ENCODE measurements at places on chromosomes 13 and 19.

DNA sequence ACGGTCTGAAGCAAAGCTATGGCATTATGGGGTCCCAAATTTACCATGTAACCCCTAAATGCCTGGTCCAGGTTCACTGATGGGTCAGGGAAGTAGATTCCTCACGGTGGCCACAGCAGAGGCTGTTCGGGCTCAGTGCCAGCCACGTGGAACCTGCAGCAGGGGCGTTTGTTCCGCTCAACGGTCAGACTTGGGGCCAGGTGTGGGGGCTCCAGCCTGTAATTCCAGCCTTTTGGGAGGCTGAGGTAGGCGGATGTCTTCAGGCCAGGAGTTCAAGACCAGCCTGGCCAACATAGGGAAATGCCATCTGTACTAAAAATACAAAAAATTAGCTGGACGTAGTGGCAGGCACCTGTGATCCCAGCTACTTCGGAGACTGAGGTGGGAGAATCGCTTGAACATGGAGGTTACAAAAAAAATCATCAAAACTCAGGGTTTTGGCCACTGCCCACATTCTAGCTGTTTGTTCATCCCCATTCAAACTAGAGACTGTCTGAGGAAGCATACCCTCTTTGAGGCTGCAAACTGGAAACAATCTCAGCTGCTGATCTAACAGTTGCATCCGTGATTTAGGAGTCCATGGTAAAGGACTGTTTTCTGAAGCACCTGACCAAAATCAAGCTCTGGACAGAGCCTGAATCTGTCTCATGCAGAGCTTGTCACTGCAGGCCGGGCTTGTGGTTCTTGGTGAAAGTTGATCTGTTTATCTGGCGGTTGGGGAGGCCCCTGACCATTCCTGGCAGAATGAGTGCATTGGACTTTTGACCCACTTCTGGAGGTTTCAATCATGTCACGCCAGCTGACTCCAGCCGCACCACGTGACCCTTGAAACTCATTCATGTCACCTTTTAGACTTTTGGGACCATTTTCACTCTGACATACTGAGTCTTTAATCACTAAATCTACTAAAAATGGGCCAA, 30.2 kb upstream of the ZNF331 start:
- DNase-seq: no peak

GRCh38 chr13:26378116-26378515, 124.2 kb downstream of the CDK8 start:
- DNase-seq: no peak

DNA sequence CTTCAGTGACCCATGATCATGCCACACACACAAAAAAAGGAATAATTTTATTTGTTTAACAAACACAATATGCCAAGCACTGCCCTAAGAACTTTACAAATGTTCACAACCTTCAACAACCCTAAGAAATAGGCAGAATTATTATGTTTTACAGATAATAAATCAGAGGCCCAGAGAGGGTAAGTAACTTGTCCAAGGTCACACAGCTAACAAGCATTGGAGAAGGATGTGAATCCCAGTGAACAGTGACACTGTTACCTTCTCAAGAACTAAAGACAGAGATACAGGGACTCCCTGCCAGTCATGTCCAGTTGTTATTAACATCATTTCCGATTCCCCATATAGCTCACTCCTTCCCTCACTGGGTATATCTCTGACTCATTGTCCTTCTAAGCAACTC, 13.6 kb downstream of the CEACAM20 start:
- DNase-seq: no peak

- no peak for DNase-seq
These were observed 421.9 kb upstream of the ARGLU1 start for GRCh38 chr13:106989876-106990275.

DNA sequence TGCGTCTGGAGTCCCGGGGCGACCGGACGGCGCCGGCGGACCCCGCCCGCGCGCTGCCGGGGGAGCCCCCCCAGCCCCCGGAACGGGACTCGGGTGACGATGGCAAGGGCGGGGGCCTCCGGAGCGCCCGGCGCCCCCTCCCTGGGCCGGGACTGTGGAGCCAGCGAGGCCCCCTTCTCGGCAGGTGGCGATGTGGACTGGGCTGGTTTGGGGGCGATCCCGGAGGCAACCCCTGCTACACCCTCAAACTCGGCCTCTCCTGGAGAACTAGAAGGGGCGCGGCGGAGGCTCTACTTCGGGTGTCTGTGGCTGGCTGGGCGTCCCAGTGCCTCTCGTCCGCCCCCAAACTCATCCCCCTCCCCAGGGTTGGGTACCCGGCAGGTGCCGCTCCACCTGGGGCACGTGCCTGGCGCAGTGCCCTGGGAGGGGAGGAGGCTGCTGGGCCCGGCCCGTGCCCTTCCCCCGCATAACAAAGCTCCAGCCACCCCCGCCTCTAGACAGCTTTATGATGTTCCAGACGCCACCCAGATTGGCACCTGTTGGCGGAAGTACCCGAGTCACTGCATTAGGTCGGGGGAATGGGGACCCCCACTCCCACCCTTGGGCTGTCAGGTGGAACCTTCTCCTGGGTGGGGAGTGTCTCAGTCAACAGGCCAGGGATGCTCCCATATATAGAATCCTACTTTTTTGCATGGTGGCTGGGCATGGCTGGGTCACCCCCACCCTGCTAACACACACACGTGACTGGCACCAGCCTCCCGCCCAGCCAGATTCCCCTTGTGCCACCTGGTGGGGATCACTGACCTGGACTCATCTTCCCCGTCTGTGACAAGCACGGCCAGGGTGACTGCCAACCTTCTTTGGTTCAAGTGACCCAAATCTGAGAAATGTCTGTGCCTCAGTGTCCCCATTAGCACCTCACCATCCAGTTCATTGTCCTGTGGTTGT, 722 bp downstream of the PKN1 start:
- DNase-seq: no peak

DNA sequence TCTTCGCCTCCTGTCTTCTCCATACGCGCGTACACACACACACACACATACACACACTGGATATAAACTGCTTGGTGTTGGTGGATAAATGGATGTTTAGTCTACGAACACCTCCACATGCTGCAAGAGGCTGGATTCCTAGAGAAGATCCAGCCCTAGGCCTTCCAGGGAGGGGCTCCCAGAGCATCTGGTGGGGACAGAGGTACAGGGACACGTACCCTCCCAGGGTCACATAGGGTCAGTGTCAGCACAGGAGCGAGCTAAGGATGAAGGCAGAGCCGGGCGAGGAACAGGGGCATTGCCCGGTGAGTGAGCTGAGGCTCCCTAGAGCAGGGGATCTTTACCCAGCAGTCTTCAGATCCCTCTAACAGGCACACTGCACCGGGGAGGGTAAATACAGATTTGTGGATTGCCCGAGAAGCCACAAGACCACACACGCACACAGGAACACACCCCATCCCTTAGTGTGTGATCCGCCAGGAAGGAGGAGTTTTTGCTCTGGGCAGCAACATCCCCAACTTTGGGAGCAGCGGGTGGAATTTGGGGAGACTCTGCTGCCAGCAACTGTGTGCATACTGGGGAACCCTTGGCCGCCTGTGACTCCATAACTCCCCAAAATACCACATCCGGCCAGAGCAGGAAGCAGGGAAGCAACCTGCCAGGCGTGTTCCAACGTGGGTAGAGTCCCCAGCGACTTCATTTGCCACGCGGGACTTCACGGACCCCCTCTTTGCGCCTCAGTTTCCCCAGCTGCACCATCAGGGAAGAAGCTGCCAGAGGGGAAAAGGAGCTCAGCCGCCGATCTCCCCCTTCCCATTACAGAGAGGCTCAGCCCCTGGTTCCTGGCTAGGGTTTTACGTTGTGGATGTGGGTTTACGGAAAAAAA, 5.8 kb upstream of the TLE2 start:
- peak; percentile 42 for DNase-seq

GRCh38 chr19:55493052-55493644, 4.9 kb downstream of the SSC5D start:
- peak; percentile 29 for DNase-seq

GRCh38 chr19:19580418-19580817, 38.1 kb downstream of the PBX4 start:
- no peak for DNase-seq

- no peak for DNase-seq
These were observed 2.5 kb downstream of the SLC1A6 start for GRCh38 chr19:14977128-14977527.

- DNase-seq: no peak
These were observed 136.0 kb downstream of the UQCRFS1 start for GRCh38 chr19:29076963-29077362.

GRCh38 chr13:31722673-31723072, 16.7 kb upstream of the RXFP2 start:
- peak; percentile 8 for DNase-seq

DNA sequence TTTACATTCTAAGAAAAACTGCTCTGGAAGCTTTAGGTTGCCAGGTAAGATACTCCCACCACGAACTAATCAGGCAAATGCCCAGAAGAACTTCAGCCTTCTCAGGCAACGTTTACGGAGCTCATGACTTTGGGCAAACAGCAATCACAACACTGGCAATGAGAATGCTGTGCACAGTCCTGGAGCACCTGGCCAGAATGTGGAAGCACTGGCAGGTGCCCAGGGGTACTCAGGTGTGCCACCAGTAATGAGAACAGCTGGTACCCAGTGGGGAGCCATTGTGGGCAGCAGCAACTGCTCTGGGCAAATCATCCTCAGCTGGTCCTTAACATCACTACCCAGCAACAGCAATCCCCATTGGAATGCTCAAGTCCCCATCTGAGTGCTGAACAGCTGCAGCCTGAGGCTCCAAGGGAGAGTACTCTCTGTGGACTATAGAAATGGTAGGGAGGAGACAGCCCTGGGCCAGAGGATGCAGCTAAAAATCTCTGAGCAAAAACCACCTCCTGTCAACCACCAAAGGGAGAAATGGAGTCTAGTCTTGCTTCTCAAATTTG, 210.0 kb downstream of the FOXO1 start:
- DNase-seq: no peak

DNA sequence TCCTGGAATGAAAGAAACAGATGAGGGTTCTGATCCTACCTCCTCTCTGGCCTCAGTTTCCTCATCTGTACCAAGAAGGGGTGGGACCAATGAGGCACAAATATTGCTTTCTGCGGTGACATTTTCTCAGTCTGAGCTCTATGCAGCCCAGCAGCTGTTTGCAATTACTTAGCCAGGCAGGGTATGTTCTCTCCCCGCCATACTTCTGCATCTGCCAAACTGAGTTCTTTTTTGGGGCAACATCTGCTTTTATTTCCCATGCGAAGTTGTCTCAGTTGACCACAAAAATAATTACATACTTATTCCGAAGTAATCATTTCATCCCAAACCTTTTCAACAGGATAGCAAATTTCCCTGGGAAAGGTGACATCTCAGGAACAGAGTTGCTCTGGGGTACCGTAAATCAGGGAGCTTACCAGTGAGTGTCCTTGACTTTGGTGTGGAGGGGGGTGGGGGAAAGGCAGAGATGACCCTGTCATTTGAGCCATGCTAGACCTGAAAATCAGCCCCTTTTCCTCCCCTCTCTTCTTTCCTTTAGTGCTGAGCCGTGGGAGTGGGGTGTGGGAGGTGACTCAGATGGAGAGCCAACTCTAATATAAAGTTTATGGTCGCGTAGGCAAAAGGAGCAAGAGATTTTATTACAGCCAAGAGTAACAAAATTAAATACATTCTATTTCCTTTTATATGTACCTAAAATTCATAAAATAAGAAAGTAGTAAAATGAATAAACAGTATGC, 165.7 kb upstream of the KL start:
- peak; percentile 48 for DNase-seq

DNA sequence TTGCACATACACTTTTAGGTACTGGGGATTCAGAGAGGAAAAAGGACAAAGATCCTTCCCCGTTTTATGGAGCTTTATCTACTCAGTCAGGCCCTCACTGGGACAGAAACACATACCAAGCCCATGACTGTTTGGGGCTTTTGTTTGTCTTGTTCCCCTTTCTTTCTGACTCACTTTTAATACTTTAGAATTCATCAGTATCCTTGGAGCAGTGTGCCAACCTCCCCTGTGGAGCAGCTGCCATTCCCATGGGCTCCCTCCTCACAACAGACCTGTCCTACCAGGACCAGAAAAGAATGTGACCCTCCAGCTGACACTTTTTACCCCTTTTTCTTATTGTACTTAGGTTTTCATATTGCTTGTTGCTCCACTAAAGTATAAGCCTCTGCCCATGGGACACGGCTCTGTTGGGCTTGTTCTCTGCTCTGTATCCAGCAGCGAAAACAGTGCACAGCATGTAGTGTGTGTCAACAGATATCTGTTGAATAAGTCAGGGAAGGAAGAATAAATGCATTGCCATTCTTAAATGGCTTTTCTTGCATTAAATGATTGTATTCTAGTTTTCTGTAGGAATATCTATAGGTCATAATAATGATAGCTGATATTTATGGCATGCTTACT, 431.1 kb downstream of the EFNB2 start:
- peak; percentile 82 for DNase-seq

DNA sequence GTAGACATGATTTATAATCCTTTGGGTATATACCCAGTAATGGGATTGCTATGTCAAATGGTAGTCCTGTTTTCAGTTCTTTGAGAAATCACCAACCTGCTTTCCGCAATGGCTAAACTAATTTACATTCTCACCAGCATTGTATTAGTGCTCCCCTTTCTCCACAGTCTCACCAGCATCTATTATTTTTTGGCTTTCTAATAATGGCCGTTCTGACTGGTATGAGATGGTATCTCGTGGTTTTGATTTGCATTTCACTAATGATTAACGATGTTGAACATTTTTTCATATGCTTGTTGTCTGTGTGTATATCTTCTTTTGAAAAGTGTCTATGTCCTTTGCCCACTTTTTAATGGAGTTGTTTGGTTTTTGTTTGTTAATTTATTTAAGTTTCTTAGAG, 165.1 kb downstream of the PDS5B start:
- DNase-seq: no peak

DNA sequence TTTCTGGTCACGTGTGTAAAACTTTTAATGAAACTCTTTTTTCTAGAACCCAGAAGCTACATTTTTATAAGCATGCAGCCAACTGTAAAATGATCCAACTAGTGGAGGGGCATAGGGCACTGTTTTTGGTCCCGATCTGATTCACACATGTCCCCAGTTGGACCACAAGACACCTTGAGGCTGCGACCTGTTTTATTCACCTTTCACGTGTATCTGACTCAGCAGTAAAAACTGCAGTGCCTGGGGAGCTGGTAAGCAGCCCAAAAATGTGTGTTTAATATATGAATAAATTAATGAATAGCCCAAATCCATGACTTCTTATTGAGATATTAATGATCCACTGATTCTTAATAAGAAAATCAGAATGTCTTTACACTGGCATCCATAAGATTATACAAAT, 140.4 kb downstream of the COL4A1 start:
- DNase-seq: no peak

Data from AG20443 (cell line).